ENCODE measurements at places on chromosomes 4 and X. TPM values are rescaled to one million over a fixed set of nuclear protein-coding genes. Genes with fewer than 3 reads are reported as not detected.

- no peak for DNase-seq
Measured at GRCh38 chr4:76177709-76178108, 29.5 kb upstream of the NUP54 start.

Gene LPAR4
- total RNA-seq, result 0.32 TPM

GRCh38 chrX:135484641-135485289, 35.7 kb upstream of the INTS6L start:
- no peak for DNase-seq

DNA sequence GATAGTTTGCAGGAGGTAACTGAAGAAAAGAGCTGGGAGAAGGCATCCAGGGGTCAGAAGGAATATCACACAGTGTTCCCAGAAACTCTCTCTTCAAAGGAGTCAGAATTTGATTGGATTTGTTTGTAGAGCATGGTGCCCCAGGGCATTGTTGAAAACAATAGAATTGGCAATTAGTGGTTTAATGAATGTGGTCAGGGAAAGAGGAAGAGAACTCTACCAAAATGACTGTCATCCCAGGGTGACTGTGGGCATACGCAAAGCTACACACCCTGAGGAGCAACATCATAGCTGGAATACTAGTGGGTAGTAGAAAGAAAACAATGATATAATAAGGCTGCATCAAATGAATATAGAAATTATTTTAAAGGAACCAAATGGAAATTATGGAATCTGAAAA, 21.5 kb downstream of the TNIP2 start:
- DNase-seq, result no peak

Gene OTUD6A
- not detected for total RNA-seq

Gene ERVMER34-1
- 3.8 TPM for total RNA-seq

GRCh38 chr4:87317527-87317926, 5.2 kb downstream of the HSD17B13 start:
- DNase-seq, result no peak

Gene MGARP
- 1.3 TPM for total RNA-seq

DNA sequence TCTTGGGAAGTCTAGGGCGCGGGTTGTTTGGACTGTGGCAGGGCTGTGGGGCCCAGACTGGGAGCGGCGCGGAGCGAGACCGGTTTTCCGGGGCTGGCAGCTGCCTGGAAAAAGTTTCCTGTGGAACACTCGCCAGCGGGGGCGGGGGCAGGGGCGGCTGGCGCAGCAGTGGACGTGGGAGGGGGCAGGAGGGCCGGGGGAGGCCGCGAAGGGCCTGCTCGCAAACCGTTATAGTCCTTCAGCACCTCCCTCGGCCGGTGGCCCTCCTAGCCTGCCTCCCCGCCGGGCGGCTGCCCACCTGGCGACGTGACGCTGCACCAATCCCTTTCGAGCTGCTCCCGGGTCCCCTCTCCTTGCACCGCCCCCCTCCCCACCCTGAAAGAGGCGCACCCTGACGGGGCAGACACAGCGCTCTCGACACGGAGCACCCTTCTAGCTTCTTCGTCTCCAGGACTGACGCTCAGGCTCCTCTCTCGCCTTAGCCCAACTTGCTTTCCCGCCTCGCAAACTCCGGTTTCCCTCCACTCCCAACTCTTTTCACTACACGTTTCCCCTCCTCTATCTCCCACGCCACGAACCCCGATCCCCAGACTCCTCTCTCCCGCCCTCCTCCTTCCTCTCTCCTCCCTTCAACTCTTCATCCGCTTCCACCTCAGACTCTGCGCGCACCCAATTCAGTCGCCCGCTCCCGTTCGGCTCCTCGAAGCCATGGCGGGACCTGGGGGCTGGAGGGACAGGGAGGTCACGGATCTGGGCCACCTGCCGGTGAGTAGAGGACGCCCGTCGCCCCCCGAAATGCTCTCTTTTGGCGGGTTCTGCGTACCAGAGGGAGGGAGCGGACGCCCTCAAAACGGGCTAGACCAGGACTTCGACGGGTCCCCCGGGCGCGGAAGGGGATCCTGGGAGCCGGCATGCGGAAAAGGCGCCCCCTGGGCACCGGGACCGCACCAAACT, at the start of gene NRK:
Gene NRK (plus strand): TSS at position 402 of the 954 bp plus-strand sequence. CDS start 307 bp downstream, at position 709.
- DNase-seq, result peak; percentile 45

Measured in right cardiac atrium (tissue), 5 donors.